Renal cortex interstitium (tissue), 15 donors: ENCODE measurements at places on chromosomes 12 and 14.

- peak; percentile 79 for DNase-seq
Observed at GRCh38 chr14:75132382-75133086, 5.7 kb upstream of the NEK9 start.

GRCh38 chr12:93537769-93538168 lies 34.7 kb upstream of the SOCS2 start:
- no peak for DNase-seq

DNA sequence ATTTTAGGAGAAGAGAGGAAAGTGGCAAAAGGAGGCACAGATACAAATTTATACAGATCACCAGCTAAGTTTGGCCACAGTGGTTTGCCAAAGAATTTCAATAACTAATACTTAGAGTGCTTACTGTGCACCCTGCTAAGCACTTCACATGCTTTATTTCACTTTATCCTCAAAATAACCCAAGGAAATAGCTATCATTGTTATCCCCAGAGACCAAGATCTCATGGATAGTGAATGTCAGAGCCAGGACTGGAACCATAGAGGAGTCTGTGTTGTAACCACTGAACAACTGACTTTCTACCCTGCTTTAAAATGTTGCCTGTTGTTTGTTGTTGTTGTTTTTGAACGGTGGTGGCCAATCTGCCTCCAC lies 1.3 kb upstream of the TCP11L2 start:
- no peak for DNase-seq

DNA sequence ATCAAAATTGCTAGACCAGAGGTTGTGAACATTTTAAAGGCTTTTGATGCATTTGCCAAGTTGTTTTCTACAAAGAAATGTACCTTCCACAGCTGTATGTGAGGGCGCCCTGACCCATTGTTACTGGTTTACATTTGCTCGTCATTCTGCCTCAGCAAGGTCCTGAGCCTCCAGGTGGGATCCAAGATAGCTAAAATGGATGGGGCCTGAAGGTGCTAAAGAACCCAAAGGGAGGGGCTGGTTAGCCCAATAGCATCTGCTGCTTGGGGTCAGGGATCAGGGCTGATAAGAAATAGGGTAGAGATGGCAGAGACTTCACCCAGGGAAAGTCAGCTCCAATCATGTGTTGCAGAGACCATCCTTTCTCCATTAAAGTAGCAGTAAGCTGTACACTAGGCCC lies 43.1 kb downstream of the GALNT16 start:
- DNase-seq: no peak

- DNase-seq: no peak
Observed at GRCh38 chr12:94979941-94980340, 23.6 kb downstream of the NDUFA12 start.

- DNase-seq: no peak
Observed at GRCh38 chr12:5123921-5124320, 80.2 kb downstream of the KCNA5 start.

DNA sequence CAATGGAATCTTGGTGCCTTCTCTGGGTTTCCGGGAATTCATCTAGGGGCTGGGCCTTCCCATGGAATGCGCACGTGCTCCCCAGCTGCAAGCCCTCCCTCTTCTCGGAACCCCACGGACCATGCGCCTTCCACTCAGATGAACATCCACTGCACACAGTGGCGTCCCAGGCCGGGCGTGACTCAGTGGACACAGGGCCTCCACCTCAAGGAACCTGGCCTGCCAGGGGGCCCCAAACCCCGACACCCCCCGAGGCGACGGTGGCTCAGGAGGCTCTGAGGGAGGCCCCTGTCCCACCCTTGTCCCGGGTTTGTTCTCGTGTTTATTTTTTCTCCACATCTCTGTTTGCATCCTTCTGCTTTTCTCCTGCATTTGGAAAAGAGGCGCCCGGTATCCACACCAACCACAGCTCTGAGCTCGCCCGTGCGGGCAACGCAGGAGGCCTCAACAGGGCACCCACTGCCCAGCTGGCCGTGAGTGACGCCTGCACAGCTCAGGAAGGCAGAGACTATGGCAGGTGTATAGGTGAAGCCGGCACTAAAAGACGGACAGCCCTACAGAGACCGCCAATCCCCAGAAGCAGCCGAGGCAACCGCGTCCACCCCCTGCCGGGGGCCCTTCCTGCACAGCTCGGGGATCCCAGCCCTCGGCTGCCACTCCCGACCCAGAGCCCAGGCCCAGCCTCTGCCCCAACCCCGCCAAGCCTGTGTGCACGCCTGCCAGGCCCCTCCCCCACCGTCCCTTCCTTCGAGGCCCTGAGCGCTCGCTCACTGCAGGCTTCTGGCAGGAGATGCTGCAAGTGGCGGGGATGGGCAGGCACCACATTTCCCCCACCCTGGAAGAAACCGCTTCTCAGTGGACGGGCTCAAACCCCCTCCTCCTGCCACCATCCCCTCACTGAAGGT lies 23.8 kb upstream of the GALNT9 start:
- no peak for DNase-seq

DNA sequence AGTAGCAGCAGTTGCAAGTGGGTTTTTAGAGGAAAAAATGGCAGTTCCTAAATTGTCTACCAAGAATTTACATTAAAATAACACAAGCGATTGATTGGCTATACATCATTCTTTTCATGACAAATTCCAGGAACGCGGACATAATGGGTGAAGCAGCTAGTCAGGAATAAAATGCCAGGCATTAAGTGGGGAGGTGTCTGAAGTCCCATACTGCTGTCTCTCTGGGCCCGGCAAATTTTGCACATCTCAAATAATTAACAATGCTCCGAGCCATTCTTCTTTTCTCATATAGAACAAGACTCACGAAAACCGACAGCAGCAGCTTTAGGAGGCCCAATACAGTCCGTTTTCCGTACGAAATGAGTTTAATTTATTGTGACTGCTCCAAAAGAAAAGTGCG lies 696 bp downstream of the RPL36AL start:
- DNase-seq: no peak

DNA sequence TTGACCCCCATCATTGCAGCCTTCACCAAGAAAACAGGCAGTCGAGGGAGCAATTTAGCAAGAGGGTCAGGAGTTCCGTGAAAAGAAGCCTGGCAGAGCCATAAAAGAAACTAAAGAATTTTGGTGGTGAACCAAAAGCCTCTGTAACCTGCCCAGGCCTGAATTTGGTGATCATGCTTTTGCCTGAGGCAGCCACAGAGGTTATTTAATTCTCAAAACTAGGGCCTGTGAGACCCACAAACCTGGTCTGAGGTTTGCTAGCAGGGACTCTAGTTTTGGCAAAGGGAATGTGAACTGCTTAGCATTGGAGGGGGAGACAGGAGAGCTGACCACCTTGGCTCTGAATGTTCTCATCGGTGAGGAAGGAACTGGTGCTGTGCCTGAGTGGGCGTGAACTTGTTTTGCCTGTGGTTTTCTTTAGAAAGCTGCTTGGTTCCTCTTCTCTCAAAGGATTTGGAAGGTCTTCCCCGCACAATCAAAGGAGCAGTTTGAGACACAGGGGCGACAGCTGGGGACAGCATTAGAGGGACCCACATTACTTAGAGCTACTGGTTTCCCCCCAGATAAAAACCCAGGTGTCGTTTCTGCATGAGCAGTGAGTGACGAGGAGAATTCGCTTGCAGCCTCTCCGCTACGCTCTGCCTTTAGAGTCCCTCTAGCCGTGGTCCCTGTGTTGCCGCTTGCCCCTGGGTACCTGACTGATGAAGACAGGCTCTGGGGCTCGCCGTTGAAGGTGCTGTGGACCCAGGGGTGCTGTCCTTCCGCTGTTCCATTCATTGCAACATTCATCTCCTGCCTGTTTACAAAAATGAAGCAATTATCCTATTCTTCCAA lies 12.6 kb upstream of the WNT5B start:
- no peak for DNase-seq

DNA sequence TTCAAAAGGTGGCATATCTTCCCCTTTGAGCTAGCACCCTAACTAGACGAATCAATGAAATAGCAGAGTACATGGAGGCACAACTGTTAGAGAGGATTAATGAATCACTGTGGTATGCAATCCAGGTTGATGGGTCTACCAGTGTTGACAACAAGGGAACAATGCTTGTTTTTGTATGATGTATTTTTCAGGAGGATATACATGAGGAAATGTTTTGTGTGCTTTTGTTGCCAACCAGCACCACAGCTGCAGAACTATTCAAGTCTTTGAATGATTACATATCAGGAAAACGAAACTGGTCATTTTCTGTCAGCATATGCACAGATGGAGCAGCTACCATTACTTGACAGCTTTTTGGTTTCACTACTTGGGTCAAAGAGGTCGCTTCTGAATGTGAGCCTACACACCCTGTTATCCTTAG lies 142.6 kb downstream of the GPHN start:
- DNase-seq: no peak

DNA sequence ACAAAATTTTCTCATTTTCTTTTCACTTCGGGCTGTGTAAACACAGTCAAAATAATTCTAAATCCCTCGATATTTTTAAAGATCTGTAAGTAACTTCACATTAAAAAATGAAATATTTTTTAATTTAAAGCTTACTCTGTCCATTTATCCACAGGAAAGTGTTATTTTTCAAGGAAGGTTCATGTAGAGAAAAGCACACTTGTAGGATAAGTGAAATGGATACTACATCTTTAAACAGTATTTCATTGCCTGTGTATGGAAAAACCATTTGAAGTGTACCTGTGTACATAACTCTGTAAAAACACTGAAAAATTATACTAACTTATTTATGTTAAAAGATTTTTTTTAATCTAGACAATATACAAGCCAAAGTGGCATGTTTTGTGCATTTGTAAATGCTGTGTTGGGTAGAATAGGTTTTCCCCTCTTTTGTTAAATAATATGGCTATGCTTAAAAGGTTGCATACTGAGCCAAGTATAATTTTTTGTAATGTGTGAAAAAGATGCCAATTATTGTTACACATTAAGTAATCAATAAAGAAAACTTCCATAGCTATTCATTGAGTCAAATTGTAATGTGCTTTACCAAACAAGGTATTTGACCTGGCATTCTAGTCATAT lies 4.8 kb downstream of the CDKN1B start:
- no peak for DNase-seq
